ENCODE measurements at places on chromosomes 4 and X. TPM values are rescaled to one million over a fixed set of nuclear protein-coding genes. Genes with fewer than 3 reads are reported as not detected.

- DNase-seq, result no peak
Measured at GRCh38 chrX:125926295-125926694, 239.8 kb downstream of the DCAF12L2 start.

BGN gene
- 11.1 TPM for total RNA-seq

DNA sequence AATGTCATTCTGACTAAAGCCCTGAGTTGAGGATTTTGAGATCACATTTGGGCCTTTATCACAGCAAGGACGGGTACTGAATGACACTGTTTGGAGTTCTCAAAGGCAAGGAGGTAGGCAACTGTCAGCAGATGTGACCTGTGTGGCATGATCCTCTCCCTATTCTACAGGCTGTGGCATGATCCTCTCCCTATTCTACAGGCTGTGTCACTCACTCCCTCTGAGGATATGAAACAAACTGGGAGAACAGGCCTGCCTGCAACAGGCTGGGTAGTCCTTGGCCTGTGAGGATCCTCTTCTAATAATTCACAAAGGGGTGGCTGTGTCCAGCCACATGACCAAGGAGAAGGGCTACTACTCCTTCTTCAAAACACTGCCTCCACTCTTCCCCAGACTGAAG lies 14.9 kb upstream of the TCEANC start:
- DNase-seq, result no peak

- DNase-seq, result no peak
Measured at GRCh38 chr4:181509073-181509472, 734.1 kb upstream of the TENM3 start.

- no peak for DNase-seq
Measured at GRCh38 chr4:103934178-103934789, 214.5 kb upstream of the TACR3 start.

GRCh38 chr4:160423879-160424451 lies 1321.1 kb downstream of the RAPGEF2 start:
- no peak for DNase-seq

PRRG3 gene
- total RNA-seq, result not detected

CXCL3 gene
- total RNA-seq, result 3.2 TPM

DNA sequence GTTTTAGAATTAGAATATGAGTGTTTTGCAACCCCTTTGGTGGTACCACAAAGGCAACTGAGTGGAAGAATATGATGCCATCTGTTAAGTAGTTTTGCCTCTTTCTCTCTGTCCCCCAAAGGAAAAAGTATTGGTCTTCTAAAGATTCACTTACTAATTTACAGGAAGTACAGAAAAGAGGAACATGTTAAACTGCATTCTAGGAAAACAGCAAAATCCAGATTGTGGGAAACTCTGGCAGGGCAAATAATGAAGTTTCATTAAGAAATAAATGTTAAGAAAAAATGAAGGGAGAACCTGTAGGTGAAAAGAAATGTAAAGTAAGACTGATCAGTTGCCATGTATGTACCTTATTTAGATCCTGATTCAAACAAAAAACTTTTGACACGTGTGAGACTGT lies 39.3 kb downstream of the NSUN7 start:
- no peak for DNase-seq

MAGEE2 gene
- not detected for total RNA-seq

DNA sequence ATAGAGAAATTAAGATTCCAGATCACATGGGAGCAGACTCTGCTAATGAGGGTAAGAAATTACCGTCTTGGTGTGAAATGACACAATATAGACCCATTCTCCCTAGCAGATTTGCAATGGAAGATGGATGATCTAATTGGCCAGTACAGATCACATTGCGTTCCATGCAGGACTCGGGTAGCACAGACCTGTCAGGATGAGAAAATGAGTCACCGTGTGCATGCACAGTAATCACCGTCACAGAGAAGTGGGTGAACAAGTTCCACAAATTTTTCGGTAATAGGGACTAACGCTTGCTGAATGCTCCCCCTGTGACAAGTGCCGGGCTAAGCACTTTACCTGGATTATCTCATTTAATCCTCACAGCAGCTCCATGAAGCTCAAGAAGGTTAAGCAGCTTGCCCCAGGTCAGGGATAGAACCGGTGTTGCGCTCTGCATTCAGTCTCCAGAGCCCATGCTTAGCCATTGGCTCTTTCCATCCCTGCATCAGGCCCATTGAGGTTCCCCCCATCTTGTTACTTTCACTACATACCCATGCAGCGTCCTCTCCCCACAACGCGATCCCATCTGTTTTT lies 375.6 kb downstream of the FBXW7 start:
- DNase-seq, result no peak

DNA sequence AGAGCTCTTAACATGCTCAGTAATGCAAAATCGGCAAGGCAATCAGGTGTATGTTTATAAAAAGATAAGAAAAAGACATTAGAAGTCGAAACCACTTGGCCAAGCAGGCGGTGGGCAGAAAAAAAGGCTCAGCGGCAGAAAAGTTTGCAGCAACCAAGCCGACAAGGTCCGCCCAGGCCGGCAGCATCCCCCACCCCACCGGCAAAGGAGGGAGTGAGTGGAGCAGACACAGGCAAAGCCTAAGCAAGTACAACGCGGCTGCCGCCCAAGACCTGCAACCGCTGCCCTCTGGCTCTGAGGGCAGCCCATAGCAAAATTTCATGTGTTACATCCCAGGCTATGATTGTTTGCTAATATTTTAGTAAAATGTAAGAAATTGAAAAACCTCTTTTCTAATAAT lies 125.4 kb upstream of the ZCCHC13 start:
- no peak for DNase-seq

DNA sequence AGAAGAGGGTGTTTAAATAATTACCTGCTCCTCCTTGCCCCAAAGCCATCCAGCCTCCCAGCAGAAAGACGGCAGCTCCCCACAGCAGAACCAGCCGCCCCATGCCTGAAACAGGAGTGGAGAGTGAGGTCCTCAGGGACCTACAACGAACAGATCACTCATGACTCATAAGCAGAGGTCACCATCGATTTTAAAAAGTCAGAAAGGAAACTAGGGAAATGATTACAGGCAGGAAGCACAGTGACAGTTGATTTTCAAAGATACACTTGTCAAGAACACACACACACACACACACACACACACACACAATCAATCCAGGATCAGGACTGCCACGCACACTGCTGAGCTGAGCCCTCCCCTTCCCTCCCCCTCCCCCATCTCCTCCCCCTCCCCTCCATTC lies at the start of gene CRLF2:
TSS of gene CRLF2 (minus strand) at position 118 of the 400 bp plus-strand sequence. CDS start at position 103, 15 bp downstream.
- DNase-seq, result no peak

DNA sequence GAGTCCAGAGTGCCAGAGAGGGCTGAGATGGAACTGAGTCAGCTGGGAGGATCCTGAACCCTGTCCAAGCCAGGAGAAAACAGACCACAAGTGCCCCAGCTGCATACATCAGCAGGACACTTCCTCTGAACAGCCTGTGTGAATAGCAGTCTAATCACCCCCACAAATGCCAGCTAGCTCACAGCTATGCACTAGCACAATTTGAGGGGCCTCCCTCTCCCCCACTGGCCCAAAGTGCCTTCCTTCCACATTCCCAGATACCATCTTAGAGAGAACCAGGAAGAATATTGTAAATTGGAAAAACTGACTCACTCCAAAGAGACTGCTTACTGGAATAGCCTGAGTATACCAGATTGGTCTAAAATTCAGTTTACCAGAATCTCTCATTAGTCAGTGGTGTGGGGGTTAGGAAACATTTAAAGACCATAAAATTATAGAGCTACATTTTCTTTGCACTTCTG lies 292.6 kb upstream of the KLF3 start:
- no peak for DNase-seq

- no peak for DNase-seq
Measured at GRCh38 chrX:111169141-111169540, 73.2 kb downstream of the PAK3 start.

- DNase-seq, result no peak
Measured at GRCh38 chrX:19630776-19631707, 115.7 kb upstream of the MAP3K15 start.

DNA sequence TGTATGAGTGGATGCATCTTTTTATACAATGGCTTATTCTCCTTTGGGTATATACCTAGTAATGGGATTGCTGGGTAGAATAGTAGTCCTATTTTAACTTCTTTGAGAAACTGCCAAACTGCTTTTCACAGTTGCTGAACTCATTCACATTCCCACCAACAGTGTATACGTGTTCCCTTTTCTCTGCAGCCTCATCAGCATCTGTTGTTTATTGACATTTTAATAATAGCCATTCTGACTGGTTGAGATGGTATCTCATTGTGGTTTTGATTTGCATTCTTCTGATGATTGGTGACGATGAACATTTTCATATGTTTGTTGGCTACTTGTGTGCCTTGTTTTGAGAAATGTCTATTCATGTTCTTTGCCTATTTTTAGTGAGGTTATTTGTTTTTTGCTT lies 687.0 kb upstream of the EPHA5 start:
- DNase-seq, result no peak

GRCh38 chrX:56796641-56797395 lies 67.8 kb downstream of the NBDY start:
- DNase-seq, result no peak

GRCh38 chrX:119654112-119654531 lies 38.8 kb downstream of the SEPTIN6 start:
- DNase-seq, result no peak

HSFX1 gene
- 1.4 TPM for total RNA-seq

GAGE2A gene
- total RNA-seq, result not detected

DNA sequence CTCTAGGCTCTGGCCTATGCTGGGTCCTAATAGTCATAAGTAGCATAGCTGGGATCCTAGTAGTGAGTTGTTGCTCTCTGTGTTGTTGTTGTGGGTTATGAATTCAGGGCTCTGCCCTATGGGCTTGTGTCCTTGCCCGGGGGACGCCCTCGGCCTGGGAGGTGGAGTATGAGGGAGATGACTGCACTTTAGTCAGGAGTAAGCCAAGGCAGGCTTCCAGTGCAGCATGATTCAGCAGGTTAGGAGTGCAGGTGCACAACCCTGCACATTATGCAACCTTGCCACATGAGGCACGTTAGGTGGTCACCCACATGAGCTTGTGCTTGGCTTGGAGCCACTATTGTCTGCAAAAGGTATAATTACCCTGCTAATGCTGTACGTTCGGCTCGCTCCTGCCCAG lies 58.4 kb upstream of the CCDC149 start:
- no peak for DNase-seq

DNA sequence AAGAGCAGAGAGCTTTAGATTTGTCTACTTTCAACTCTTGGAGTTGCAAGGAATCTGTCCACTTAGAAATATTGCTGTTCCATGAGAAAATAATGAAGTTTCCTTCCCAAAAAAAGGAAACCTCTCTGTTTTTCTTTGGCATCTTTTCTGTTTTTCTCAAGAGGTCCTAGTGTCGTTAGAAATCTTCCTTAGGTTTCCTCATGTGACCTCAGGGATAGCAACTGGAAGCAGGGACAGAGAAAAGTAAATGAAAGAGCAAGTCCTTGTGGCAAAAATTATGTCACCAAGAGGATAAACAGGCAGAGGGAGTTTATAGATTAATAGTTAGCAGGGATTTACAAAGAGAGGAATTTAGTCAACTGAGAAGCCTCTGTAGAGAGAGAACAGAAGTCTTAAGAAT lies 478.4 kb upstream of the ADGRL3 start:
- DNase-seq, result no peak

- DNase-seq, result no peak
Measured at GRCh38 chr4:164756686-164757085, 2.8 kb downstream of the SMIM31 start.

DNA sequence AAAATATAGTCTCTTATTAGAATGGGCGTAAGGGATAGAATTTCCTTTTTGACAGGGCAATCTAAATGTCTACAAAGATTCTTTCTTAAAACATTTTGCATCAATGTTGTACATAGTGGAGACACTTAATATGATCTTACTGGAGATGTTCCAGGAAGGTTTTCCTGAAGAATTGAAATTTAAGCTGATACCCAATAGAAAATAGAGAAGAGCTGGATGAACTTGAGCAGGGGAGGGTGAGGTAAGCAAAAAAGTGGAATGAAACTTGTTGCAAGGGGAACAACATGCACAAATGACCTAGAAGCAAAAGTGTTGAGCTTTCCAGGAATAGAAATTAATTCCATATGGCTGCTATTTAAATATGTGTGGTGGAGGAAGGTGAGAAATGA lies 19.7 kb downstream of the SLAIN2 start:
- no peak for DNase-seq

PALLD gene
- 99.7 TPM for total RNA-seq

- no peak for DNase-seq
Measured at GRCh38 chrX:10501611-10502010, 118.8 kb downstream of the MID1 start.

DNA sequence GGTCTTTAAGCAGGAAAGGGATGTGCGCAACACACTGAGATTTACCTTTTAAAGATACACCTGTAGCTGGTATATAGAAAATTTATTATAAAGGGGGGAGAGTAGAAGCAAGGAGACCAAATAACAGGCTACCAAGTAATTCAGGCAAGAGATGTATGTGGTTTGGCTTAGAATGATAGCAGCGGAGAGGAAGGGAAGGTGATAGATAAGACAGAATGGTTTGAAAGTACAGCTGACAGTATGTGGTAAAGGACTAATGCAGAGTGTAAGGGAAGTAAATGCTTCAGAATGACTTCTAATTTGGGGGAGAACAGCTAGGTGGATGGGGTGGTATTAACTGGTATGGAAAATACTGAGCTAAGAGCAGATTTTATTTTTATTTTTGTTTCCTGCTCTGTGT lies 308.9 kb downstream of the ANTXR2 start:
- no peak for DNase-seq

GRCh38 chr4:41535911-41536371 lies 2.0 kb upstream of the LIMCH1 start:
- DNase-seq, result no peak

DNA sequence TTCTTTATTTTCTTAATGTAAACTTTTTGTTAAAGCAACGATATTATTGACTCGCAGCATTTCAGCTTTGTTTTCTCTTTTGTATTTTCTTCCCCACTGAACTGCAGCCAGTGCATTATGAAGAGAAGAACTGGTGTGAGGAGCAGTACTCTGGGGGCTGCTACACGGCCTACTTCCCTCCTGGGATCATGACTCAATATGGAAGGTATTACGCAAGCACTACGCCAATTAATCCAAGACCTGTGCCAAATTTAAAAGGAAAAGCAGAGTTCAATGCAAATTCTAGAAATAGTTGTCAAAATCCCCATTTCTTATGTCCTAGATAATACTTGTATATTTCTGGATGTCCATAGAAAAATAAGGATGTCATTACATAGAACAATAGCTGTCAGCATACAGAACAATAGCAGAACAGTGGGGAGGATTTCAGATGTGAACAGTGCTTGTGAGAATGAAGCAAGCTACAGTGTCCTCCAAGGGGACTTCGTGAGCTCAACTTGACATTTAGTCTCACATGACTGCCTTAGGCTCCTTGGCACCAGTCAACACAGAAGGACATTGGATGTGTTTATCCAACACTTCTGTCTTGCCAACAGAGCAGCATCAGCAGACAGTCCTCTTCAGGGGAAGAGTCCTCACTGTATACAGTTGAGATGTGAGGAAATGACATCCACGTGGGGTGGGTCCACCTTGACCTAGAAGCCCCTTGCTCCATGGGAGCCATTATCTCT lies 85.9 kb downstream of the MAOA start:
- DNase-seq, result no peak

- DNase-seq, result no peak
Measured at GRCh38 chr4:183860119-183860518, 45.0 kb upstream of the STOX2 start.

- DNase-seq, result no peak
Measured at GRCh38 chr4:108535757-108536156, 84.6 kb upstream of the RPL34 start.

TMEM271 gene
- total RNA-seq, result 0.19 TPM

Data from esophagus squamous epithelium (tissue), 5 donors.